WERI-Rb-1 (cell line): ENCODE measurements at places on chromosomes 11 and 22.

GRCh38 chr11:88204353-88204752 lies 29.1 kb upstream of the RAB38 start:
- no peak for DNase-seq

- DNase-seq, result no peak
Measured at GRCh38 chr11:127926721-127927120, 660.6 kb downstream of the ETS1 start.

DNA sequence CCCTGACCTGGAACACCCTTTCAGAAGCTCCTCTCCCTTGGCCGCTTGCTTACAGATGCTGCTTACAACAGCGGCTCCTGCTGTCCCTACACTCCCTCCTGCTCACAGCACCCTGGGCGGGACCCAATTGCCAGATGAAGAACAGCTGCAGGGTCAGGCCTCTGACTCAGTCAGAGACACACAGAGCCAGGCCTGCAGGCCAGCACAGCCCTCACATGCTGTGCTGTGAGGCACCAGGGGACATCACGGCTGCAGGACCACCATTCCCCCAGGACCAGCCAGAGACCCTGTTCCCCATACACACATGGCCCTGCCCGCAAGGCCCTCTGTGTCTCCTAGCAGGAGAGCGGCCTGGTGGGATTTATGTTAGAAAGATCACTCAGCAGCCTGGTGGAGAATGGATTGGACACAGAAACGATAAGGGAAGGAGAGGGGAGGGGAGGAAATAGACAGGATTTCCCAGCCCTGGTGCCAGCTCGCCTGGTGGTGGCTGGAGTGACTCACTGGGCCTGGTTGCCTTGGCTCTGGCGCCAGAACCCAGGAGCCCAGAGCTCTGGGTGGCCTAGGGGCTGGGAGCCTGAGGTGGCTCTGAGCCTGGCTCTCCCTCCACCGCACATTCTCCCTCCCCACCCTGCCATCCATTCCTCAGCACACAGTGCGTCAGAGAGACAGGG lies 6.7 kb downstream of the CAPN5 start:
- peak; percentile 76 for DNase-seq

- no peak for DNase-seq
Measured at GRCh38 chr11:46554213-46555147, 39.3 kb downstream of the AMBRA1 start.

GRCh38 chr11:60767388-60767811 lies 10.7 kb downstream of the MS4A15 start:
- no peak for DNase-seq

DNA sequence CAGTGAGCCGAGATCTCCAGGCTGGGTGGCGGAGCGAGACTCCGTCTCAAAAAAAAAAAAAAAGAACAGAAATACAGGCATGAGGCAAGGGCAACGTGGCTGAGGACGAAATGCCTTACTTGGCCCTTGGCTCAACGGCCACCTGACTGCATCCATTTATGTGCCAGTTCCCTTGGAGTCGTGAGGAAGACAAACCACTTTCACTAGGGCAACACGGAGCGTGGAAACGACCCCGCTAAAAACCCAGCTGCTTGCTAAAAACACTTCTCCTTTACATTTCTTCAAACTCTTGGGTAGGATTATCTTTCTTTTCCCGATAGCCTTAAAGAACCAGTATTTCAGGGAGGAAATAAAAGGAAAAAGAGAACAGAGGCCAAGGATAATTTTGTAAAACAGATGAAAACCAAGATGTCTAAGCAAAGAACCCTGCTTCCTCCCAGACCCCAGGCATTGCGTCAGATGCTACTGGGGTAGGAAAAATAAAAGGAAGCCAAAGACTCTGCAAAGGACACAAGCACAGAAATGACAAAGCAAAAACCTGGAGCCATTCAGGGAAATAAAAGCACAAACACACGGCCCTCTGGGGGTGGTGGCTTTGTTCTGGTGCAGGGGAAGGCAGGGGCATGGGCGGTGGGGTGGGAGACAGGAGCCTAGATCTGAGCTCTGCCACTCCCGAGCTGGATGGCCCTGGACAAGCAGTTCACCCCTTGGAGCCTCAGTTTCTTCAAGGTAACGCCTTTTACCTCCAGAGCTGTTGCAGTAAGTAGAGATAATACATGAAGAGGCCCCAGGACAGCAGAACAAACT lies 37.0 kb downstream of the PC start:
- no peak for DNase-seq

DNA sequence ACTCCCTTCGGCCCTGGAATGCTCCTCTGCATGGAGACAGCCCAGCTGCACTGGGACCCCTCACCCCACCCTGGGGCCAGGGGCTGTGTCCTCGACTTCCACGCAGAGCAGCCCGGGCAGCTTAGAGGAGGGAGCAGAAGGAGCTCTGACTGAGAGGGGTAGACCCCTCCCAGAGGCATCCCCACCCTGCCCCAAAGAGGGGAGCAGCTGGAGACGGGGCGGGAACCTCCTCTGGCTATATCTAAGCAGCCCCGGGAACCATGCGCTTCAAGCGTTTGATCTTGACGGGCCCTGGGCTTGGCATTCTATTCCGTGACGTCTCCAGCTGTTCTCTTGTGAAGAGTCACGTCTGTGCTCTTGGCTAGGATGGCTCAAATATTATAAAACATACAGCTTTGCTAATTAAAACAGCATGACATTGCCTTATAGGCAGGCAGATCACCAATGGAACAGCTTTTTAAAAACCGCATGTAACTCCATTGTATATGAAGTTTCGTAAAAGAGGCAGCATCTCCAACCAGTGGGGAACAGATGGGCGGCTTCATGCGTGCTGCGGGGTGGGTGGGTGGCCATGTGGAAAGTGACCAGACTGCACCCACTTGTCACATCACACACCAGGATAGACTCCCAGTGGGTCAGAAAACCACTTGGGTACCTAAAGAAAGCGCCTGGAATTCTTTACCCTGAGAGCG lies 7.7 kb downstream of the KCNQ1 start:
- DNase-seq, result no peak

GRCh38 chr11:113668255-113668654 lies 37.9 kb downstream of the TMPRSS5 start:
- no peak for DNase-seq

DNA sequence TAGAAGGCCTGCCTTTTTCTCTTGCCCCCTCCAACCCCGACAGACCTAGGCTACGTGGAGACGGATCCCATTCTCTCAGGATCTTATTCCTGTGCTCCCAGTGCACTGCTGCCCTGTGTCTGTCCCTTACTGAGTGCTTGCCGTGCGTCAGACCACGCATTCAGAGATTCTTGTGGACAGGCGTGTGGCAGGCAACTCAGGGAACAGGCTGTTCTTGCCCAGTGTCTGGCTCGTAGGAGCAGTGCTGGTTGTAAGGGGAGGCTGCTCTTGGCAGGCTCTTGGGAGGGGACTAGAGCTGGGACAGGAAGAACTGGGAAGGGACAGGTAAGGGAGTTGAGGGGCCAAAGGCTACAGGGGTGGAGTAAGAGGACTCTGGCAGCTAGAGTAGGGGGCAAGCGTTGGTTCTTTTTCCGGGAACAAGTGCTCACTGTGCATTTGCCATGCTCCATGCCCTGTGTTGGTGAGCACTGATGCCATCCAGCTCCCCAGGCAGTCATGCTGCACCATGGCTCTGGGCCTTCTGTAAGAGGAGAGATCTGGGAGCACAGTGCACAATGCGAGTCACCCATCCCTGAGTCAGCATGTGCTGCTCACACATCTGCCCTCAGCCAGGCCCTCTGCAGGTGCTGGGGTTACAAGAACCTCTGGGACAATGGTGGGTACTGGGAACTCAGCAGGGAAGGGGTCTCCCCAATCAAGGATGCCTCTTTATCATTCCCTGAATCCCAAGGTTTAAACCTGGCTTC lies 119.1 kb downstream of the TBC1D22A start:
- DNase-seq, result no peak

DNA sequence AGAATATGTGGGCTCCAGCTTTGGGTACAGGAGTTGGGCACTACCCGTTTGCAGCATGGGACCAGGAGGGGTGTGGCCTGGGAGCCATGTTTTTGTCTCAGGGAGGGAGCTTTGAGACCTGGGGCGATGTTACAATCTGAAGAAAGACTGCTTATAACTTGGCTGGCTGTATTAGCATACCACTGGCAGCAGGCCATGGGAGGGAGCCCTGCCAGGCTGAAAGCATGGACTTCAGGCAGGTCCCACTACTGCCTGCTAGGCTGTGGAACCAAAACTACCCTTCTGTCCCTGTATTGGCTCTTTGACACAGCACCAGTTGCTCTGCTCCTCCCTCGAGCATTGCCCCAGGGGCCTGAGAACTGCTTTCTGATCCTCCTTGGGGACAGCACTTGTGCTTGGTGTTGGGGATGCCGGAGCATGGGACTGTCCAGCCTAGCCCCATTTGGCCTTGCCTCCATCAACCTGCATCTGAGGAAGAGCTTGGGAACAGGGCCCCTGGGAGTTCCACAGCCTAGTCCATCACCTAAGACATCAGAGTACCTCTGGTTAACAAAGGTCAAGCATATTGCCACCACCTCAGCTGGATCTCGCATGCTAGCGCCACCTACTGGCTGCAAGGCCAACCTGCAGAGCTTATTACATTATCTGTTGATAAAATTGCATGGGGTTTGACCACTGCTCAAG lies 217.4 kb downstream of the SBF2 start:
- peak; percentile 53 for DNase-seq

- no peak for DNase-seq
Measured at GRCh38 chr11:46100670-46101069, 20.6 kb downstream of the PHF21A start.

DNA sequence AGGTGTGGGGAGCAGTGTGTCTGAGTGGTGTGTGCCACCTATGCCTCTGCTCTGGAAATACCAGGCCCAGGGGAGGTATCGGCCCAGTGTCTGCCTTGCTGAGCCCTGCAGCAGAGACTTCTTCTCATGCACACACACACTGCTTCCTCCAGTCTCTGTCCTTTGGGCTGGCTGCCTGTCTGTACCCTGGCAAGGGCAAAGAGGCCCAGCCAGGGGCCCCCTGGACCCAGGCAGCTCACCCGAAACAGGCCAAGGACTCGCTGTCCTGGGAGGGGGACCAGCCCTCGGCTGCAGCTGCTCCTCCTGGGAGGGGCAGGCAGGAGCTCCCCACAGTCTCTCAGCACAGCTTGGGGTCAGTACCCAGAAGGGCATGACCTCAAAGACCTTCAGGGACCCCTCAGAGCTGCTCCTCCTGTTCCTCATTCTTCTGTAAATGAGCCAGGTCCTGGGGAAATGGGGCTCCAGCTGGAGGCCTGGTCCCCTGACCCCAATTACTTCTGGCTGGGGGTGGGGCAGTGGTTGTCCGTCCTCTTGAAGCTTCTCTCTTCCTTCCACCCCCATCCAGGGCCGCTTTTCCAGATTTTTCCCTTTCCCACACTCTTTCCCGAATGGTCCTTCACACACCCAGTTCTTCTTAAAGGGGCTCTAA lies 24.5 kb upstream of the ALX4 start:
- DNase-seq, result no peak

GRCh38 chr11:45051621-45052020 lies 94.8 kb upstream of the PRDM11 start:
- no peak for DNase-seq

GRCh38 chr11:7906481-7906880 lies 24.6 kb downstream of the OR10A6 start:
- DNase-seq, result no peak

DNA sequence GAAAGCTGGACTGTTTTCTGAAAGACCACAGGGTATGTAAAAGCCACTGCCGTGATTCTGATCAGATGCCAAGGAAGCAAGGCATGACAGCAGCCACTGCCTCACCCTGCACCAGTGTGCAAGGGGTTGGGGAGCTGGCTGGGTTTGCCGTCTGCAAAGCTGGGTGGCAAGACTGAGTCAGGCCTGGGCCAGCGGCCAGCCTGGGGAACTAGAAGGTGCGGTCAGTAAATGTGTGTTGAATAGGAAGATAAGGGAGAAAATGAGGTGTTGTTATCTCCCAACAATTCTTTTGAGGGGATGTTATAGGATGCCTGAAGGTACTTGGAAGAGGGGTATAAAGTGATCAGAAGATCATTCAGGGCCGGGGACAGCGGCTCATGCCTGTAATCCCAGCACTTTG lies 8.0 kb downstream of the VSTM5 start:
- no peak for DNase-seq

DNA sequence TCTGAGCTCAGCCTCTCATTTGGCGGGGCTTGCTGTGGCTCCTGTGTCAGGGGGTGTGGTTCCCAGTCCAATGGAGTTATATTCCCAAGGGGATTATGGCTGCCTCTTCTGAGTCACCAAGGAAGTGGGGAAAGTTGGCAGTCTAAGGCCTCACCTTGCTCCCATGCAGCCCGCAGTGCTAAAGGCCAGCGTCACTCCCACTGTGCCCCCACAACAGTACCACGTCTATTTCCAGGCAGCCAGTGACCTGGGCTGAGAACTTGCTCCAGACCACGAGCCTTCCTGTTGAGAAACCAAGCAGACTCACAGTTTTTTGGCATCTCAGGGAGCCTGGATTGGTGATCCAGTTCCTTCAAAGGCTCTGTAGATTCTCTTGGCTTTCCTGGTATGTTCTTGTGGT lies 45.6 kb downstream of the OR2AT4 start:
- no peak for DNase-seq

DNA sequence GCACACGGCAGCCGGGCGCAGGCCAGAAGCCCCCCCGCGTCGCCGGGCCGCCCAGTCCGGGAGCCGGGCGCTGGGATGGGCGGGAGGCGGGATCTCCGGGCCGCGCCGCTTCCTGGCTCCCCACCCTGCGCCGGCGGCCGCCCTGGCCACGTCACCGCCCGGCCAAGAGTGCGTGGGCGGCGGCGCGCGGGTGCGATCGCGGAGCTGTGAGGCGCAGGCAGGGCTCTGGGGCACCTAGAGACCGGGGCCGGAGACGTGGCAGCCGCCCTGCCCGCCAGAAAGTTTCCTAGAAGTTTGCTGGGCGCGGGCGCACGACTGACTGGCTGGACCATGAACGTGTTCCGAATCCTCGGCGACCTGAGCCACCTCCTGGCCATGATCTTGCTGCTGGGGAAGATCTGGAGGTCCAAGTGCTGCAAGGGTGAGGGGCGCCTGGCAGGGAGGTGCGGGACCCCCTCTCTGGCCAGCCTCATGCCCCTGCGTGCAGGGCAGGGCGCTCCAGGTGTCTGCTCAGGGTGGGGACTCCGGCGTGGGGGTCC lies at the start of gene KDELR3:
KDELR3 (plus strand) TSS at position 193 of the 539 bp plus-strand sequence; CDS start at position 331, 138 bp downstream.
- DNase-seq, result no peak

- no peak for DNase-seq
Measured at GRCh38 chr22:28222052-28222451, 303.0 kb upstream of the PITPNB start.

DNA sequence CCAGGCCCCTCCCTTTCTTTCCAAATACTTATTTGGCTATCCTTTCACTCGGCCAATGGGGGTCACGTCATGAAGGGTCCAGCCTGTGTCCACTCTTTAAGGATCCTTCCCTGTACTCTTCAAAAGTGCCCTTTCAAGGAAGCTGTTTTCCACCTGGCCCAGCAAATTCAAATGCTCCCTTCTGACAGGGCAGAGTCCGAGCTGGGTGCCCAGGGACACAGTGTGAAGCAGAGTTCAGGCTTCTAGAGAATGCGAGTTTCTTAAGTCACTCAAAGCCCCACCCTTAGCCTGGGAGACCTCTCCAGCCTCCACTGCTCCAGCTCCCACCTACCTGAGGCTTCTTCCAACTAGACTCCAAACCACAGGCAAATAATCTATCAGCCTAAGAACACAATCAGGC lies 5.5 kb upstream of the APOA1 start:
- DNase-seq, result no peak

- DNase-seq, result no peak
Measured at GRCh38 chr11:14645985-14646900, 2.6 kb downstream of the PDE3B start.

GRCh38 chr11:73141031-73141308 lies 1.1 kb downstream of the FCHSD2 start:
- peak; percentile 30 for DNase-seq
